Activated T-cell treated with anti-CD3 and anti-CD28 coated beads for 4 hours (primary cell): ENCODE measurements at places on chromosomes 11 and 22.

GRCh38 chr11:10358696-10359095 is 53.8 kb downstream of the ADM start:
- no peak for DNase-seq

- no peak for DNase-seq
Observed at GRCh38 chr11:1750840-1751530, 590 bp upstream of the IFITM10 start.

DNA sequence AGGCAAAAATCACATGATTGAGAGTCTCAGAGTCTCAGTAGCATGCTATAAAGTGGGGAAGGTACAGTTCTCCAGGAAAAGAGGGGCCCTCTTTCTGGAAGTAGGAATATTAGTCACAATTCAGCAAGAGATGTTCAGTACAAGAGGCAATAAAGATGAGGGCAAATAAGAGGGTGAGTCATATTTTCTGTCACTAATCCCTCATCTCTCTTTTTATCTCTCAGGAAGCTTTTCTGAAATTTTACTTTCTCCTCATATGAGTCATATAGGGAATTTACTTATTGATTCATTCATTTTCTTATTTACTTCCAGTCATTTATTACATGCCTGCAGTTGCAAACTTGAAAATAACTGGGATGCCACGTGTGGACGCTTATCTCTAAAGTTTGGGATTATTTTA is 3.4 kb upstream of the NXPE1 start:
- no peak for DNase-seq

DNA sequence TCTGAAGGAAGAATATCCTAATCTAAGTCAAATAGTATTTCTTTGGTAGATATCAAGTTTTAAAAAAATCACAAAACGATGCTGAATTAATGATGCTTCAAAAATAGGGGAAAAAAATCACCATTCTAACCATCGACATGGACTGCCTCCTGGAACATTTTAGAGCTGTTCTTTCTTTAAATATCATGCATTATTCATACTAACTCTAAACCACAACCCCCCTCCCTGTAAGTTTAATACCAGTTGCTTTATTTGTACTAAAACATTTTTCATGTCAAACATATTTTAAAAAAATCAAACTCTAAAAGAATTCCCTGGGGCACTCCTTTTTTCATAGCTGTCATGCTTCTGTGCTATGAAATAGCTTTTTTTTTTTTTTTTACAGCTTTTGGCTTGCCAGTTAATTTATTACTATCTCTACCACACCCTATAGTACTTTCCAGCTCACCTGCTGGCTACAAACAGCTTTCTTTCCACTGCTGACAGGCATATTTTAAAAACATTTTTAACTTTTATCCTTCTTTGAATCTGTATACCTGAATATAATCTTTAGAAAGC is 256.9 kb downstream of the SOX6 start:
- no peak for DNase-seq

GRCh38 chr11:46246521-46246920 is 30.9 kb upstream of the CREB3L1 start:
- DNase-seq, result no peak
